GM10248 (cell line): ENCODE measurements at places on chromosomes 5 and 9.
A peak's percentile ranks its signal among the peaks of the same experiment; 100 is the strongest.

DNA sequence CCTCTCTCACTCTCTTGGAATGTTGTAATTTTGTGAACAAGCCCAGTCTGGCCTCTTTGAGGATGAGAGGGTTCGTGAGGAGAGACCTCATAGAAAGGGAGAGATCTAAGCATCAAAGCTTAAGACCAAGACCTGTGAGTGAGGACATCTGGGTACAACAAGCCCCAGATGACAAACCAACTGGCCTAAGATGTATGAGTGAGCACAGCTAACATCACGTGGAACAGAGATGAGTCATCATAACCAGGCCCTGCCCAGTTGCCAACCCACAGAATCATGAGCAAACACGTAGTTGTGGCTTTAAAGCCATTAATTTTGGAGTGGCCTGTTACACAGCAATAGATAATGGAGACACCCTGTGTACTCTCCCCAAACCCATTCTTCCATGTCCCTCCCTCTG lies 439.1 kb upstream of the KIF2A start:
- DNase-seq = peak; percentile 9

- no peak for DNase-seq
Measured at GRCh38 chr5:11268891-11269290, 507.9 kb upstream of the DAP start.

DNA sequence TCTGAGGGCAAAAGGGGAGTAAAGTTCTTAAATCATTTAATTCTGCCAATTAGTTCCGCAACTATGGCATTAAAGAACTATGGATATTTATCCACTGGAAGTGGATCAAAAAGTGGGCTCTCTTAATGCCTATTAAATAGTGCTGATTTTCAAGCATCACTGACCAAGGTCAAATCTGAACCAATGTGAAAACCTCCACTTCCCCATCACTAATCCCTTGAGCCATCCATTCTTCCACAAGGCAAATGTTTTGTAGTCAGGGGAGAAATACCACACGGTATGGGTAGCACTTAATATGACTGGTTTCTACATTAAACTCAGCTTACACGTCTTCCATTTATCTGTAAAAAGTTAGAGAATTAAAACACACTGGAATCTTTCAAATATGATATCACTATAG lies 57.6 kb downstream of the MLLT3 start:
- no peak for DNase-seq

DNA sequence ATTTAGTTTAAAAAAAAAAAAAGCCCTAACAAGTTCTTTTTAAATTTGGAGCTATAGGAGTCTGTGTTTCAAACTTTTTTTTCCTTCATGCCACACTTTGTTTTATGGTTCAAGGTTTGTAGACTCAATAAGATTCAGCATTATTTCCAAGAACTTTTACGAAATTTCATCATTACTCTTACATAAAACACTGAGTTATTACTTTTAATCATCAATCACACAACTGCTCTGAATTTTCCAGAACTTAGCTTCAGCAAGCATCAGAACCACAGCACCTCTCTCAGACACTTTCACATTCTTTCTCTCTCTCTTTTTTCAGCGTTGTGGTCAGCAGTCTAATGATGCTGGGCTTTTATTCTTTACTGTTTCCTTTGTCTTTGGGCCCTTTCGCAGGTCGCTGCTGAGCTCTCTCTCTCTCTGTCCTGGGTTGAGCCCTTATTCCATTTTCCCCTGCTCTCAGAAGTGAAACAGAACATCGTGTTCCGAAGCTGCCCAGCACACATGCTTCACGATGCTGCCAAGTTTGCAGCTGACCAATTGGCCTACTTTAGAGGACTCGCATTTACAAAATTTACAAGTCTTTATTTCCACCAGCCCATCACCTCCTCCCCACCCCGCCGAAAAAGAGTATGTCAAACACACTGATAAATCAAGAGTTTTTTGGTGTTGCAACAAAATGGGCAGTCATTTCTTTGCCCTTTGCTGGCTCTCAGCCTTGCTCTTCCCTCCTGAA lies 44.6 kb upstream of the PIK3R1 start:
- DNase-seq = no peak

- no peak for DNase-seq
Measured at GRCh38 chr9:129072171-129072570, 8.7 kb upstream of the DOLPP1 start.

GRCh38 chr5:178590141-178590923 lies at the start of gene COL23A1:
Gene COL23A1, minus strand, starts transcription at chr5:178590393.
- DNase-seq = peak; percentile 59

GRCh38 chr5:171888051-171888481 lies 102.4 kb downstream of the SMIM23 start:
- no peak for DNase-seq

DNA sequence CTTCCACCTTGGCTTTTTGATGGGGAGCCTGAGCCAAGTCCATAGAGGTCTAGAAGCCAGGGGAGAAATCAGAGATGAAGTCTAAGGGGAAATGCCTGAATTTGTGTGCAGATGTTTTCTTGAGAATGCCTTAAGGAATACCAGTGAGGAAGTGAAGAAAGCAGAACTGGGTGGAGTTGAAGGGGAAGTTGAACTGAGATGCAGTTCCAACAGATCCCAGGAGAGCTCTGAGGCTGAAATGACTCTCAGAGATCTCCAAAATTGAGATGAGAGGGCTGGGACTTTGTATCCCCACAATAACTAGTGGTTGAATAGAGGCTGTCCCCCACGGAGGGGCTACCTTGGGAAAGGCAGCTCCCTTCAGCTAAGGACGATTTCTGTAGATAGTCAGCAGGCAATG lies 197.1 kb downstream of the ZNF462 start:
- DNase-seq = no peak

DNA sequence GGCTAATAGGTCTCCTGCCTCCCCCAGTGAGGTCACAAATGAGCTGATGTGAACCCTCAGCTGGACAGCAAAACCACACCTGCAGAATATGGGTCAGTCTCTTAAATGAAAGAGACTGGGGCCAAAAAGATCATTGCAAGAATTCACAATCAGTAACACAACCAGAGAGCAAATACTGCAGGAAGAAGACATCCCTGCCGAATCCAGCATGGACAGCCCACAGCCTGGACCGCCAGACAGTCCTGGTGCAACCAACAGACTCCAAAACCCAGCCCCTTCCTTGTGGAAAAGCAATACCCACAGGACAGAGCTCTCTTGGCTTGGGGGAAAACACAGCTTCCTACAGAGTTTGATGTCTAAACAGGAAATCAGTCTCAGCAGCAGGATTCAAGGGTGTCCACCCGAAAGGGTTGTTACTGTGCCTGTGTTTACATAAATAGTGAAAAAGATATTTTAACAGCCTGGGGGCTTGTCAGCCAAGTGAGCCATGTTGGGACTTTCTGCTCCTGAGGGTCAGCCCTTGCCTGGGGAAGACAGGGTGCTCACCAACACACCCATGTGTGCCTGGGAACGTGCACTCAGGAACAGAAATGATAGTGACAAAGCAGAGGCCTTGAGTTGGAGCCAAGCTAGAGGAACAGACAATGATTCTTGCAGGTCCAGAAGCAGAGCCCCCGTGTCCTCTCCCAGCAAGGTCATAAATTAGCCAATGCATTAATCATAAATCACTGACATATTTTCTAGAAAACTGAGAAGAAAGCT lies 106.2 kb downstream of the SEMA5A start:
- no peak for DNase-seq

DNA sequence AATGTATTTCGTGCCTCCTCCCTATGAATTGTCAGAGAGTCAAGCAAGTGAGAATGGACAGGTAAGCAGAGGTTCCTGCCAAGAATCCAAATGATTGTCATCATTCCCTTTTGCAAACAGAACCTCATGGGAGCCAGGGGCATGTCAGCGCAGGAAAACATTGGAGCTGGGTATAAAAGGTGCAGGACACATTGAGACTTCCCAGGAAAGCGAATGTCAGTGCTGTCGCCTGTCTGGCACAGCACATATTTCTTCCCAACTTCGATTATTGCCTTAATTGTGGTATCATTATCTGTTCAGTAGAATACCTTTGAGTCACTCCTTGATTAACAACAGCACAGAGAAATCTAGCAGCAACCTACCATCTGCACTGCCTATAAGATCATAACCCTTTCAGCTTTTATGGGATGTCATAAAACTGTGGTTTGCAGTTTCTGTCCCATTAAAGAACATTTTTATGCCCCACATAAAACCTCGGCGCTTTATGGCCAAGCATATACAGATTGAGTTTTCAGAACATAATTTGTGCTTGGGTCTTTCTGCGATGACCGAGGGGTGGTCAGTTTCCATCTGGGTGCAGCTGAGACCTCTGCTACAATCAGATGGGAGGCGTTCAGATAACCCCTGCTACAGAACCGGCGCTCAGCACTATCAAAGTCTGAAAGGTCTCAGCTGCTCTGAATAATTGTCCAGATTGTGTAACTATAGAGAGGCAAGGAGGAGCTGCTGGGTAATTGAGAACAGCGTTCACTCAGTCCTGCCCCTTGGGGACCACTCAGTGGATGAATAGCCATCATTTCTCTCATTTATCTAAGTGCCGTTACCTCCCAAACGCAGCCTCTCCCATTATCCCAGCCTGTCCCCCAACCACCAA lies 30.9 kb upstream of the WWC1 start:
- DNase-seq = no peak

GRCh38 chr5:86039351-86039750 lies 578.4 kb upstream of the COX7C start:
- DNase-seq = no peak

DNA sequence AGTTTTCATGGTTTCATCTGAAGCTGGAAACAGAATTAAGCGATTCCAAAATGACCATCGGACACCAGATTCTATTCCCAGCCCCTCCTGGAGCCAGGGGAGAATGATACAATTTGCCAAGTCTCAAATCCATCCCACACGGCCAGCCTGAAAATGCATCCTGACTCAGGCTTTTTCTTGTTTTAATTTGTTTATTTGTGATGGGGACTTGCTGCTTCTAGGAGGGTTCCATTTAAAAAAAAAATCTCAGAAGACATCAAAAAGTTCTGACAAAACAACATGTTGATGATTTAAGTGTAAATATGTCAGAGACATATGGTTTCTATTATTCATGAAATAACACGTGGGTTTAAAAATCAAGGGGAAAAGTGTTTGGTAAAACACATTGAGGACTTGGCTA lies 173.2 kb downstream of the GAS1 start:
- no peak for DNase-seq

GRCh38 chr5:154818471-154819116 lies 31.8 kb downstream of the FAXDC2 start:
- no peak for DNase-seq

DNA sequence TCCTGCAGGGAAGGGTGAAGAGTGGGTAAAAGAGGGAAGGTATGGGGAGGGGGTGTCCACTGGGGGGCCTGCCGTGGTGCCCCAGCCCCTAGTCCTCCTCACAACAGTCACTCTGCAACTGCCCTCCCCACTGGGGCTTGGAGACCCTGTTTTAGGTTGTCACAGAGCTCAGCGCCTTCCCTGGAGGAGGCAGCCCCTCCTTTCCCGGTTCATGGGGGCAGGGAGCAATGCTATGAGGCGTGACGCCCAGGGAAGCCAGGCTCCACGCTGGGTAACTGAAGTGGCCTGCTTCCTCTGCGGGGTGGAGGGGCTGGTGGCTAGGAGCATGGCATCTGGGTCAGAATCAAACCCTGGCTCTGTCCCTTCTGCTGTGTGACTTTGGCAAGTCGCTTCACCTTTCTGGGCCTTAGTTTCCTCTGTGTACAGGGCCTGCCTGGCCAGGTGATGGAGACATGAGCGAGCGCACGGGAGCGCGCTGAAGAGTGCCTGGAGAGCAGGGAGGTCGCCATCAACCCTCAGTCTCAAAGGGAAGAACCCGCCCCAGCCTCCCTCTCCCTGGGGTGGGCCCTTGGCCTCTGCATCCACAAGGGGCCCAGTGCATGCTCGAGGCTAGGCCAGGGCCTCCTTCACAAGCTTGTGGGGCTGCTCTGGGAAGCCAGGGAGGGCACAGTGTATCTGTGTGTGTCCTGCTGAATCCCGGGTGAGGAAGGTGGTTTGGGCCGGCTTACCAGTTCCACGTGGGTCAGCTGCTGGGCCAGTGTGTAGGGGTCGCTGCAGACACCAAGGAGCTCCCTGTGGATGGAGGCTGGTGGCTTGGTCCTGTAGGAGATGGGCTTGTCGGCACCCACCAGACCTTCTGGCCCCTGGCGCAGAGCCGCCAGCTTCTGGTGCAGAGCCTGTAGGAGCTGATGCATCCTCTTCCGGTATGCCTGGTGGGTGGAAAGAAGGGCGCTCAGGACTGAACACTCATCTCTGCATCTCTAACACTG lies 56.4 kb upstream of the RNF130 start:
- no peak for DNase-seq

GRCh38 chr5:142984011-142984410 lies 213.8 kb downstream of the ARHGAP26 start:
- no peak for DNase-seq

- DNase-seq = no peak
Measured at GRCh38 chr9:672851-673250, 168.6 kb upstream of the DMRT1 start.

DNA sequence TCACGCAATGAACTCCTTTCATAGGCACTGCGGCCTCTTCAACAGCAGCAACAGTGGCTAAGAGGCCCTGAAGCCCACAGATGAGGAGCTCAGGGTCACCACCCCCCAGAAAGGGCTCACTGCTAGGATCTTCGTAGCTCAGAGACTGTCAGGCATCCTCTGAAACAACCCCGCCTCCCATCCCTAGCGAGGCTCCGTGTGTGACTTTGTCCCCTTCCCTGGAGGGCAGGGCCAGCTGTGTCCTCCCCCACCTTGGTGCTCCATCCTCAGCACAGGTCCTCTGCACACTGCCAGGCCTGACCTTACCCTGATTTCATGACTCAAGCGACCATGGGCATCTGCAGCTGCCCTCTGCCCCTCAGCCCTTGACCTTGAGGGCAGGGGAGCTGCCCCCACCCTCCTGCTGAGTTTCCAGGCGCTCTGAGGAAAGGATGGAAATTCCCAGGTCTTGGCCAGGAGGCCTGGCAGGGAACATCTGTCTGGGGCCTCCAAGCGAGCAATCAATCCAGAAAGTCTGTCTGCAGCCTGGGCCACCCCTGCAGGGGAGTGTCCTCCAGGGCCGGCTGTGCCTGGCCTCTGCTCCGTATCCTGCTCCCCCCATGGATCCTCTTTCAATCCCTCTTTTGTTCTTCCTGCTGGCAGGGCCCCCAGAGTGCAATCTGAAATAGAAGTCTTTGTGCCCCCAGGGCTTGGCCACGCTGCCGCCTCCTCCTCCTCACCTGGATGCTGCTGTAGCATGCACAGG lies 6.8 kb upstream of the IRX4 start:
- no peak for DNase-seq

DNA sequence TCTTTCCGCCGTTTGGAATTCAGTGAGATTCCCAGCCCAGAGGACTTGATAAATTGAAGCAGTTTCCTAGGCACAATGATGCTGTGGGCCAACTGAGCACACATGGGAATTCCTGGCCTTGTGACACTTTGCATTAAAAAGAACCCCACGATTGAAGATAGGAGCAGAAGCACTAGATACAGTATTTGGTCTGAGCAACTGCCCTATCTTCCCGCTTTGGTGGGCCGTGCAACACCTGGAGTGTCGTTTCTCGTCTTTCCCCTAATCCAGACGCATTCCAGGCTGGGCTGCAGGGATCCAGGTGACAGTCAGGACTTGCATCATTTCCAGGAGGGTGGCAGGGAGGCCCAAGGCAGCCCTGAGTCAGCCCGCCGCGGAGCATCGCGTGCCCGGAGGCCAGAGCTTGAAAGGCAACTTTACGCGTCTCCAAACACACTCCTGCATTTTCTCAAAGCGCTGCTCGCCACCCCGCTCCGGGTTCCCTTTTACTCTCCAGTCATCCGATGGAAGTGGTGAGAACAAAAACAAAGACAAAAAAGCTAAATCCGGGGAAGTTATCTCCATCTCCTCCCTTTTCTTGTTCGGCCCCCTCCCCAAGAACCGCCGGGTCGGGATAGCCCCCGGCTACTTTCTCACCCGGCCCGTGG lies 753 bp upstream of the STC2 start:
- DNase-seq = no peak
